Sciatic nerve (tissue), 2 donors: ENCODE measurements at places on chromosomes 6 and 20. TPM values are rescaled to one million over a fixed set of nuclear protein-coding genes. Genes with fewer than 3 reads are reported as not detected.

- no peak for DNase-seq
Measured at GRCh38 chr20:60055740-60056139, 97.5 kb downstream of the CDH26 start.

DNA sequence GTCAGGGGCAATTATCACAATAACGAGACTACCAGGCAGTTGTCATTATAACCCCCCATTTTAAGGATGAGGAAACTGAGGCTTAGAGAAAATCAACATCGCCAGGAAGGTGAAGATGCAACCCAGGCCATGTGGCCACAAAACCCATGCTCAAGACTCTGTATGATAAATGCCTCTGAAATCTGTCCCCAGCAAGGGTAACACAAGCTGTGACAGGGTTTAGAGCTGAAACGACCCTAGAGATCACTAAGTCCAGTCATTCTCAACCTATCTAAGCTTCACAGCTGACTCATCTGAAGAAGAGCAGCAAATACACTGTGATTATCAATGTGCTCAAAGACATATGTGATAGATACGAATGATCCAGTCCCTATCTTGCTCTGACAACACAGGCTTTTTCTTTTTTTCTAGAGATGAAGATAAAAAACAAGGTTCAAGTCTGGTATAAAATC is 47.0 kb downstream of the ARHGAP18 start:
- no peak for DNase-seq

- DNase-seq: no peak
Measured at GRCh38 chr6:70252604-70253003, 50.3 kb downstream of the COL9A1 start.

- DNase-seq: no peak
Measured at GRCh38 chr20:61937146-61937962, 128.3 kb downstream of the TAF4 start.

DNA sequence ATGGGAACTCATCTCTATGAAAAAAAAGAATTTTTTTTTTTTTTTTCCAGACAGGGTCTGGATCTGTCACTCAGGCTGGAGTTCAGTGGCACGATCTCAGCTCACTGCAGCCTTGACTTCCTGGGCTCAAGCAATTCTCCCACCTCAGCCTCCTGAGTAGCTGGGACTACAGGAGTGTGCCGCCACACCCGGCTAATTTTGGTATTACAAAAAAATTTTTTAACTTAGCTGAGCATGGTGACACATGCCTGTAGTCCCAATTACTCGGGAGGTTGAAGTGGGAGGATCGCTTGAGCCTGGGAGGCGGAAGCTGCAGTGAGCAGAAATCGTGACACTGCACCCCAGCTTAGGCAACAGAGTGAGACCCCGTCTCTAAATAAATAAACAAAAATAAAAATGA is 7.5 kb downstream of the DEF6 start:
- no peak for DNase-seq

The FOXC1 gene
- total RNA-seq: 61.8 TPM

The ENPP4 gene
- 22.0 TPM for total RNA-seq
